ENCODE measurements at places on chromosomes 3 and 15.

DNA sequence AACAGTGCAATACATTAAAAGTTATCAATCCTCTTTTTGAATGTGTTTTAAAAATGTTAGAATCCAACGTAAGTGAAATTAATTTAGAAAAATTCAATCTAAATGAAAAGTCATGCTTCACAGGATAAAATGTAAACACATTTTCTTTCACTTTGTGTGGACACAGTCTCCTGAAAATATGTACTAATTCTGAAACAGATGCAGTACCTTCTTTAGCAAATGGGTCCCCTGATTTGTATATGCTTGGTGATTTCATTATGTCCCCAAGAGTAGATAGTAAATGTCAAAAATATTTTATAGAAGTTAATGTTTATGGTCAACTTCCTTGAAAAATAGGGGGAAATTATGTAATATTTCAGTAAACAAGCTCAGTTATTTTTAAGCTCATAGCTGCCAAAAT, 28.9 kb downstream of the FOXP1 start:
- no peak for DNase-seq

GRCh38 chr3:81799403-81799802, 38.0 kb upstream of the GBE1 start:
- DNase-seq = no peak

- no peak for DNase-seq
Measured at GRCh38 chr3:45946875-45947274, 3.6 kb downstream of the CXCR6 start.

- no peak for DNase-seq
Measured at GRCh38 chr3:87082796-87083440, 92.0 kb upstream of the VGLL3 start.

GRCh38 chr15:68197661-68198437, 7.3 kb downstream of the CALML4 start:
- no peak for DNase-seq

DNA sequence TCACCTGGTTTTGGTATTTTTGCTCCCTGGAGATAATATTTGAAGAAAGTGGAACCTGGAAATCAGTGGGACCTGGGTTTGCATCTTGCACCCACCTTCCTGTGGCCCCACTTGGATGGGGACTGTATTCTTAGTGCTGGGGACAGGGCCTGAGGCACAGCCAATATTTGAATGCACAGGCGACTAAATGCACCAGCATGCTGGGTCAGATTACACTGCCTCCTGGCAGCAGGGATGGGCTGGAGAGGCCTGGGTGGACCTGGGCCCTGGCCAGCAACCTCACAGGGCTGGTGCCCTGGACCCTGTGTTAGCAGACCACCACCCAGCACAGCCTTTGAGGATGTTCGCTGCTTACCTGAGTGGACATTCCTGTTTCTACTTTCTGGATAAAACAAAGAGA, 10.5 kb downstream of the ITIH4 start:
- DNase-seq = no peak

- no peak for DNase-seq
Measured at GRCh38 chr3:139937674-139938279, 2.8 kb downstream of the CLSTN2 start.

DNA sequence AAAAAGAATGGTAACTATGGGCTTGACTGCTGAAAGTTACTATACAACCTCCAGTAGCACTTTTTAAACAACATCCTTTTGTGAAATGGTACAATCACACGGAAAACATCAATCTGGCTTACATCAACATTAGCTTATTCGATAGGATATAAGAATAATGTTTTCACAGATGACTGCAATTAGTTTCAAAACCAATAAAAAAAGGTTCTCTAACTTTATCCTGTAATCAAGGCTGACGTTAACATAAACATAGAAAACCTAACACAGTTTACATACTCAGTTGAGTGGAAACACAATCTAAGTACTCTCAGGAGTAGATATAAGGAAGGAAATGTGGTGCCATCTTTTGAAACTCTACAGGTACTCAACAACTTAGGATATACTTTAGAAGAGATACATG, 102.2 kb downstream of the DLG1 start:
- no peak for DNase-seq

DNA sequence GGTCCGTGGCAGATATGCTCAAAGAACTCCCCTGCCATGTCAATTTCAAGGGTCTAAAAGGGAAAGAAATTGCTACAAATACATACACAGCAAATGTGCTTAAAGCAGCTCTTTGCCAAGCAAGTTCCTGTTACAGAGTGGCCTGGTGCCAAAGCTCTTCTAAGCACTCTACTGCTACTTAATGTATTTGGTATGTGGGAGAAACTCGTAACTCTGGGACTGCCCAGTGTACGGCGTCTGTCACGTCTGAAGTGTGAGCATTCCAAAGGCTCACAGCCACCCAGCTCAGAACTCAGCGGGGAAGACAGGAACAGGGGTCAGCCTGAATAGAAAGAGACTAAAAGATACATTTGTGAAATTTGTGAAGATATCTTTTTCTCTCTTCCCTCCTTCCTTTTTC, 54.6 kb downstream of the RBMS3 start:
- DNase-seq = no peak

GRCh38 chr15:82532991-82533481, 7.2 kb downstream of the RPS17 start:
- no peak for DNase-seq

DNA sequence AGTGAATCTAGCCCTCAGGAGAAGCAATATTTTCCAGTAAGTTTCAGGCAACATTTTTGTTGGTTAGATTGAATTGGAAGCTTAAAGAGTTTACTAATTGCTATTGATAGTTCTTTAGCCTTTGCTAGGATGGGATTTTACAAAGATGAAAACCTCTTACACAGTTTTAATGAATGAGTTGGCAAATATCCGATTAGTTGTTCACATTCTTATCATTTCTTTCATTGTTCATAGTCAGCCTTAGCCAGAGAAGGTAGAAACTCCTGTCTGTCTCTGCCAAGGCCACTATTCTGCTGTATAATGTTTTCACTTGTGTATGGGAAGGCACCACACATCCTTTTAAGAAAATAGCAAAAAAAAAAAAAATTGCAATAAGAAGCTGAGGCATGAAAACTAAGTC, 222.0 kb upstream of the MANF start:
- DNase-seq = no peak

DNA sequence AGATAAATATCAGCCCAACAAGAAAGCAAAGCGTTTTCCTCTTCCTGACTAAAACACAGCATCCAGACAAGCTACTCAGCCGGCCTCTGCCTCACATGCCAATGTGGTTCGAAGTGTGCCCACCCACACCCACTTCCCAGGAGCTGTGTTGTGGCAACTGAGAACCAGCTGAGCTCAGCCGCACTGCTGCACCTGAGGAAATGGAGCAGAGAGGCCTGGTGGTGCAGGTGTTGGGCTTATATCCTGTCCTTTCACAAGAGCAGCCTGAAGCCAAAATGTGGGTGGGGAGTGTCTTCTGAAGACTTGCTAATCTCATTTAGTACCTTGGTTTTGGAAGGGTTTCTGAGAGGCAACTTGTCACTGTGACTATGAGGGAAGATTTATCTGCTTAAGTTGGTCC, 23.0 kb upstream of the RETNLB start:
- DNase-seq = no peak

DNA sequence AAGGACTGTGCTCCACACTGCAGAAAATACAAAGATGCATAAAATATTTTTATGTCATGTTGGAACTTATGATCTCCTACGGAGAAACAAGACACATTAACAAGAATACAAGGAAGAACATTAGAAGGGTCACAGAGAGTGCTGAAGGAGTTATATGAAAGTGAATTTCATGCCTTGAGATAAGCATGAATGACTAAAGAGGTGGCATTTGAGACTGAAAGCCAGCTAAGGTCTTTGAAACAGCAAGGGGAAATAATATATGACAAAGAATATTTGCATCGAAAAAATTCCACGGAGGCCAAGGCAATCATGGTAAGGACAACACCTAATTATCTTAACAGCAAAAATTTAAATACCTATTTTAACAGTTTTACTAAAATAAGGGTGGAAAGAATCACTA, 12.5 kb downstream of the GSK3B start:
- DNase-seq = no peak

DNA sequence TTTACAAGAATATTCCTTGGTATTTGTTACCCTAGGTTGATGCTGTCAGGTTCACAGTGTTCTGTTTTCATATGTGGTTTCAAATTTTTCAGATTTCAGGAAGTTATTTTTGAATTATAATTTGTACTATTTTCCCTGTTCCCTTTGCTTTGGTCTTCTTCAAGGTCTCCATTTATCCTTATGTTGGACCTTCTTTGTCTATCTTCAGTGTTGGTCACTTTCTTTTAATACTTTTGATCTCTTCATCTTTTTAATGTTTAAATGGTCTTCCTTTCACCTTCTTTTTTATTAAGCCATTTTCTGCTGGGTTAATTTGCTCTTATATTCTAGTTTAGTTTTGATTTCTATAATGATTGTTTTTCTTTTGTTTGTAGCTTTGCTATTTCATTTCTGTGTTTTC, 61.3 kb downstream of the KLHL25 start:
- no peak for DNase-seq

- no peak for DNase-seq
Measured at GRCh38 chr3:23489300-23490158, 286.4 kb downstream of the UBE2E2 start.

DNA sequence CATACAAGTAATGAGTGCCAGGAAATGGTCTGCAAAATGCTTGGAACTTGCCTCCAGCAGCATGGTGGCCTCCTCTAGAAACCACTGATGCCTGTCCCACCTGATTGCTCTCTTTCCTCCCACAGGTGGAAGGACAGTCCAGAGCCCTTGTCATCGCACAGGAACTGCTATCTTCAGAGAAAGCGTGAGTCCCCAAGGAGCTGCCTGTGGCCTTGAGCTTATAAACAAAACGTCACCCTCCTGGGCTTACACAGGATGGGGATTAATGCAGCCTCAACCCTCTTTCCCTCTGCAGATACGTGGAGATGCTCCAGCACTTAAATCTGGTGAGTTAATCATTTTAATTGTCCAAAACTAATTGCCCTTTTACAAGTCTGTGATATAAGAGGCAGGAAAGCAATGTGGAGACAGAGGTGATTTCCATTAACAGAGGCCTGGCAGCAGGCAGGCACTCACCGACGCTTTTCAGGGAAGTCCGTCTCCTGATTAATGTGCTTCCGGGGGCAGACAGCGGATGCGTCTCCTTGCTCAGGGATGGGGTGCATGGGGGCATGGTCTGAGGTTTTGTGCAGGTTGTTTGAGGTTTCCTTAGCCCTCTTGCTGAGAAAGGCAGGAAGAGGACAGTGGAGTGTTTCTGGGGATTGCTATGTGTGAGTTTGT, 61.8 kb downstream of the FGD5 start:
- DNase-seq = no peak

GRCh38 chr15:61834076-61834697, 226.1 kb downstream of the VPS13C start:
- peak; percentile 37 for DNase-seq

DNA sequence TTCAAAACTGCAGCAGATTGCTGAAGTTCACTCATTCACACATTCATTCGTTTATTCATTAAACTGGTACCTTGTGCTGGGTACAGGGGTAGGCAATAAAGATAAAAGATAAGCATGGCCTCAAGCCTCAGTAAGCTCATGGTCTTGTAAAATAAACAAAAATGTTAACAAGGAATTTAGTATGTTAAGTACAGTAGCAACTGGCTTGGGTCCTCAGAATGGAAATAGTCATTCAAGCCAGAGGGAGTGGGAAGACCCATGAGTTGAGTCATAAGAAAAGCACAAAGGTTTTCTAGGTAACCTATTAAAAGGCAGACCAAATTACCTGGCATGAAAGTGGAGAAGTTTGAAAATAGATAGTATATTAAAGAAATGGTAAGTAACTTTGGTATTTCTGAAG, 163.3 kb downstream of the CDIN1 start:
- DNase-seq = no peak

DNA sequence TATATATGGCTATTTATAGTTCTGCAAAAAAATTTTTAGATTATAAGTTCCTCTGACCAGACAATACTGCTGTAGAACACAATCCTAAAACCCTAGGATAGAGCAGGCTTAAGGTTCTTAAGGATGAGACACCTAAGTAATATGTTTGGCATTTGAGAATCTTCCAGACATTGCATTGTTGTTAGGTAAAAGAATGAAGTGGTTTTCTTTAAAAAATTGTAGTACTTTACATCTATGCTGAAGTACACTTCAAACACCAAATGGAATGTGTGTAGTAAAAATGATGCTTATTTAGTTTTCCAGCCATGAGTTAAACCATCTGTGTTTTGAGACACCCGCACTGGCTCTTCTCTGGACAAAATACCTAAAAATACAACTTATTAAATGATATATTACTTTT, 857.7 kb downstream of the OTOL1 start:
- DNase-seq = no peak

DNA sequence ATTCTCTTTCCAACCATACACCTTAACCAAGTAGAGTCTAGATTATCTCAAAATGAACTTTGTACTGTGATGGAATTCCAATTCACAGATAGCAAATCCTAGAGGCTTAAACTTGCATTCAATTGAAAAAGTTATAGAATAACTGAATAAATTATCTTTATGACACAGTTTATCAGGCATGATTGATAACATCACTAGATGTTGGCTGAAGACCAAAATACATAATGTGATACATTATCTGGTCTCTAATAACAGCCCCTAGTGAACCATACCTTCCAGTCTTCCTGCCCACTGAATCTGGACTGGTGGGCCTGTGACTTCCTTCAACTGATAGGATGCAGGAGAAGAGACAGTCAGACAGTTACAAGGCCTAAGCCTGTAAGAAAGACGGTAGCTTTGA, 165.2 kb upstream of the CMC1 start:
- DNase-seq = no peak

GRCh38 chr3:122984007-122984406, 43.6 kb downstream of the SEMA5B start:
- DNase-seq = no peak

- no peak for DNase-seq
Measured at GRCh38 chr15:96792216-96792615, 461.7 kb downstream of the NR2F2 start.

DNA sequence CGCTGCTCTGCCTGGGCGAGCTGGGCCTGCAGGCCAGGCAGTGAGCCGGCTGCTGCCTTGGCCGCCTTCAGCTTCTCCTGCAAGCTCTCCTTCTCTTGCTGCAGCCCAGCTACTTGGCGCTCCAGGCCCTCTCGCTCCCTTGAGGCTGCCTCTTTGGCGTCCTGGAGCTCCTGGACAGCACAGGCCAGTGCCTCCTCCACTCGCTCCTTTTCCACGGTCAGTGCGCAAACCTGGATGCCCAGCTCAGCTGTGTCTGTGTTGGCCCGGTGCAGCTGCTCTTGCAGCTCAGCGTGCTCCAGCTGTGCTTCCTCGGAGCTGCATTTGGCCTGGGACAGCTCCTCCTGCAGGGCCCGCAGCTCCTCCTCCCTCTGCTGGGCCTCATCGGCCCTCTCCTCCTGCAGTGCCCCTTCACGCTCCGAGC, 23.1 kb downstream of the CXCR6 start:
- no peak for DNase-seq

DNA sequence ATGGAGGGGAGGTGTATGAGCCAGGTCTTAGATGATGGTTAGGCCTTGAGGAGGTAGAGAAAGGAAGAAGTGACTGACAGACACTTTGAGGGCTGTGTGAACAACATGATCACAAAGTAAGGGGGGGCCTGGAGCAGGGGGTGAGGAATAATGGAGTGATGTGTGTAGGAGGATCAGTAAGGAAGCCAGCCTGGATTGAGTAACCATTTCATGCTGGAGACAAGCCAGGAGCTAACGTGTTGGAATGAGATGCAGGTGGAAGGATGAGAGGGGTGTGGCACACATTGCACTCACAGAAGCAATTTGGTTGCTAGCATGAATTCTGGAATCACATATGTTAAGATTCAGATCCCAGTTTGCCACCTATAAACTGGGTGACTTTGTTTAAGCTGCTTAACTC, 65.5 kb downstream of the BBX start:
- DNase-seq = no peak

GRCh38 chr15:81523867-81524266, 149.9 kb upstream of the TMC3 start:
- no peak for DNase-seq

Measured in stimulated activated CD4-positive, alpha-beta T cell treated with anti-CD3 and anti-CD28 coated beads, Interleukin-15, amount 100 ng/mL, for 1 hour (primary cell).